PC-3 (cell line): ENCODE measurements at places on chromosomes 7 and 10. TPM values are rescaled to one million over a fixed set of nuclear protein-coding genes. Genes with fewer than 3 reads are reported as not detected.
A peak's percentile ranks its signal among the peaks of the same experiment; 100 is the strongest.

DNA sequence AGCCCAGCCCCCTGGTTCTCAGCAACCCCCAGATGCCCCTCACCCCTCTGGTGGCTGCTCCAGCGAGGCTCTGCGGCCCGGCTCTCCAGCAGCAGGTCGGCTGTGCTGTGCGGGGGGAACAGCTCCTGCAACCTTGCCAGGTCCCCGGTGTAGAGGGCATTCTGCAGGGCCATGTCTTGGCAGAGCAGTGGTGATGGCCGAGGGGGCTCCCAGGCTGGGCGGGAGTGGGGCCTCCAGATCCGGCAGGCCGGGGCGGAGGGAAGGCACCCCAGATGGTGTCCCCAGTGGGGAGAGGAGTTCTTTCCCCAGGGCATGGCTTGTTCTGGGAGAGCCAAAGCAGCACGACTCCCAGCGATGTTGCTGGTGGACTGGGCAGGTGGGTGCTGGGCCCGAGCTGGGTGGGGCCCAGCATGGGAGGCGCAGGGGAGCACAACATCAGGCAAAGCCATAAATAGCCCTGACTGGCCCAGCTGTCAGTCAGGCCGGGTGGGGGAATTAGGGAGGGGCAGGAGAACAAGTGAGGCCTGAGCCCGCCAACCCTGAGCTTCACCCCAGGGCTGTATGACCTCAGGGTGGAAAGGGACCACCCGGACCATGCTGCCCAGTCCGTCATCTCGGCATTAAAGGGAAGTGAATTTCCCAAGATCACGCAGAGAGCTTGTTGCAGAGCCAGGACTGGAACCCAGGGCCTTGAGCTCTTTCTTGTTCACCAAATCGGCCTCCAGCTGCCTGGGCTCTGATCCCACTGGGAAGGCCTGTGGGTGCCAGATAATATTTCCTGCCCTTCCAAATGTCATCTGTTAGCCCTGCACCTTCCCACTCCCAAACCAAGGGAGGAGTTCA lies 580 bp upstream of the ASB10 start:
- DNase-seq = no peak

DNA sequence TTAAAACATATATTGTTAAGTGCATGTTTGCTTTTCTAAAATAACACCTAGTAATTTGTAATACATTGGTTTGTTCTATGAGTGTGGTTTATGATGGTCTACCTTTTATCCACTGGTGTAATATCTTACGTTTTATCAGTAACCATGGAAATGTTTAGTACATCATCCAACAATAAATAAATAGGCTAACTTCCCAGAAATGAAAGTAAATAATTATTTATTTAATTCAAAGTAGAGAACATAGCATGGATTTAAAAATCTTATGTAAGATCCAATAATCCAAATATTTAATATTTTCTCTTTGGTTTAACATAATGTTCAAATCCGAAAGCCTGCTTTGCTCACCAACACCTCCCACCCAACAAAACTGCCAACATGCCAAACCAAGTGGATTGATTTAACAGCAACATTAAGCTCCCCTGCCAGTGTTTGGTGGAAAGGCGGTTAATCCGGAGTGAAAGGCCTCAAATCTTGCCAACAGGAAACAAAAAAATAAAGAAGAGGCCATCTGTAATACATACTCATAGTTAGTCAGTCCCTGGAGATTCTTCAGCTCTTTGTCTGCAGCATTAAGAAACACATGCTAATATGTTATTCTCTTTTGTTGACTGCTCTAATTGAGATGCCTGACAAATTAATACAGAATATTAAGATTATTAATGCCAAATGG lies 897.8 kb downstream of the CNTNAP2 start:
- no peak for DNase-seq

DNA sequence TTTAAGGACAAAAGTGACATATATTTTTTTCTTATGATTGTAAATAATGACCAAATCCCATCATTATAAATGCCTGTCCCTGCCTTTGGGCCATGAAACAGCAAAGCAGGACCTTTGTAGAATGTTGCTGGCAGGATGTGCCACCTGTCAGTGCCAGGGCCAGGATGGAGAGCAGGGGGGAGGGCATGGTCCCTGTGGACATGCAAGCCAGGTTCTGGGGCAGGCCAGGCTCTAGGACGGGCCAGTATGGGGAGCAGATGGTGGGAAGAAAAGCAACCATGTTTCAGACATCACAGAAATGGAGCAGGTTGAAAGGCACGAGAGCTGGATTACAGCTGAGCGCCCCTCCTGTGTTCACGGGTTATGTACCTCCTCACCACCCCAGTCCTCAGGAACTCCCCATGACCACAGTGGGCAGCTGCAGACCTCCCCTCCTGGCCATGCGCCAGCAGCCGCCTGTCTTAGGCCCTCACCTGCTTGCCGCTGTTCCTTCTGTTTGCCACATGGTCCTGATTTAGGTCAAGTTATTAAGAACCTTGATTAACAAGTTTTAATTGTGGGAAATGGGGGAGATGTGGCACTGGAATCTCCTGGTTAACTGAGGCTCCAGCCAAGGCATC lies 210.4 kb downstream of the PAXIP1 start:
- no peak for DNase-seq

DNA sequence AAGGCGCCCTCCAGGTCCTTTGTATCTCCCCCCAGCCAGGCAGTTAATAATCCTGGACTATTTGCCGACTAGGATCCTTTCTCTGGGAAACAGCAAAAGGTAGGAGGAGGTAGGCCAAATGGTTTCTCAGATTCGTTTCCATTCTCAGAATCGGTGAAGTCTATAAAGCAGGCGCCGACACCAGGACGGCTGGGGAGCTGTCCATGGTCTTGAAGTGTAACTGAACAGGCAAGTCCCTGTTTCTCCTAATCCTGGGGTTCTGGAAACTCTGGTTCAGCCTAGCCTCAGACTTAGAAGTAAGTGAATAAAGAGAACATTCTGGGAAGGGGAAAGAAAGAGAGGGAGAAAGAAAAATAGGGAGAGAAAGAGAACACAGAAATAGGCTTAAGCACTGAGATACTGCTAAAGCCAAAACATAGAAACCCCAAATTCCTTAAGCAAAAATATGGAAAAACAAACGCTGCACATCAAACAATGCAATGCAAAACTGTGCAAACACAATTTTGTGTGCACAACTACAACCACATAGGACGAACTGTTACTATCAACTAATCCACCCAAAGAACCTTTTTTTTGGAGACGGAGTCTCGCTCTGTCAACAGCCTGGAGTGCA lies 11.1 kb upstream of the INA start:
- DNase-seq = peak; percentile 63

DNA sequence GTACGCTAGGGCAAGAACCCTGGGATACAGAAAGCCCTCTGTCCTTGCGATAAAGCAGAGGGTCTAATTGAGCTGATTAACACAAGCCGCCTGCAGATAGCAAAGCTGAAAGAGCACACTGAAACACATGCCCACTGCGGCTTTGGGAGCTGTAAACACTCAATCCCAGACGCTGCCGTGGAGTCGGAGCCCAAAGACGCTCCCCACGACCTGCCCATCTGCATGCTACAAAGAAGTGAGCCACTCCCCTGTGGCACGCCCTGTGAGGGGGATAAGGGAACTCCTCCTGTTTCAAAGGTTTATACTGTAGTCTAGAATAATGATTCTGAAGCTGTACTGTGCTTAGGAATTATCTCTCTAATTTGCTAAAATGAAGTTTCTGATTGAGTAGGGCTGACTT lies 985.6 kb upstream of the GHITM start:
- DNase-seq = no peak

Gene FGFBP3
- 0.69 and 1.2 TPM in 2 replicates for total RNA-seq

DNA sequence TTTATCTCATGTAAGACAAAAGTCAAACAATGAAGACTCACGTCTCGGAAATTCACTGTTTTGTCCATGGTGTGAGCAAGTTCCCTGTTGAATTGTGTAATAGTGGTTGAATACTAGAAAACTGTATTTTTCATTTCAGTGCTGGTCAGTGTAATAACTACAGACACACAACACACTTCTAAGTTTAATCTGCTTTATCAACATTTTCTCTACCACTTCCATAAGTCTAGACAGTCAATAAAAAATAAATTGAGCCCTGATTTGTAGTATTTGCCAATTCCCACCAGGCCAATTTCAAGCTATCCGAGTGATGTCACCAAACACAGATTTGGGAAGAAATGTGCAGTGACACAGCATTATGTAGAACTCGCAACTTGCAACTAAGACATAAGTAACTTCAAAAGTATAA lies 81.9 kb downstream of the GPR141 start:
- DNase-seq = no peak

DNA sequence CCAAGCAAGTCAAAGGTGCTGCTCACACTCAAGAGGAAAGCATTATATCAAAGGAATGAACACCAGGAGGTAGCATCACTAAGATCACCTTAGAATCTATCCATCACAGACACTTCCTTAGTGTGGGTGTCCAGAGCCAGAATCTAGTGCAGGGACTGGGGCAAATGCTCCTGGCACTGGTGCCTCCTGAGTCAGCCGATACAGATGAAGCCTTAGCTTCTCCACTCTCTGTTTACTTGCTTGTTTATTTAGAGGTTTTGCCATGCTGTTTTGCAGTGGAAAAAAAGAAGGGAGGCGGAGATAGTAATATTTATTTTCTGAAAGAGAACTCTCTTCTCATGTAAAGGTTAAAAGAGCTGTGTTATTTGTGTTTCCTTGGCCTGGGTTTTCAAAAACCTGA lies 303.1 kb downstream of the WDR11 start:
- DNase-seq = no peak
